Left ventricle myocardium inferior (tissue), 1 donor: ENCODE measurements at places on chromosomes 2 and 18. TPM values are rescaled to one million over a fixed set of nuclear protein-coding genes. Genes with fewer than 3 reads are reported as not detected.

The DRC1 gene
- total RNA-seq = not detected

The C2orf81 gene
- 0.82 TPM for total RNA-seq

The MLPH gene
- total RNA-seq = 73.5 TPM

The GAREM1 gene
- 8.6 TPM for total RNA-seq
